Sigmoid colon (tissue), 7 donors: ENCODE measurements at places on chromosomes 12 and 14. TPM values are rescaled to one million over a fixed set of nuclear protein-coding genes. Genes with fewer than 3 reads are reported as not detected.

CREBL2 gene
- 47.4 TPM for total RNA-seq

IAPP gene
- not detected for total RNA-seq

ACOT4 gene
- 0.36 TPM for total RNA-seq

PPM1H gene
- 4.3 TPM for total RNA-seq

ANKRD33 gene
- total RNA-seq, result not detected

AGAP2 gene
- 0.82 TPM for total RNA-seq

PGAM5 gene
- 23.5 TPM for total RNA-seq

NFATC4 gene
- 120 TPM for total RNA-seq

CMTM5 gene
- total RNA-seq, result 3.1 TPM

SYT1 gene
- 11.8 TPM for total RNA-seq

KLHL33 gene
- 0.33 TPM for total RNA-seq

DNAJC22 gene
- under 0.01 TPM for total RNA-seq

DNA sequence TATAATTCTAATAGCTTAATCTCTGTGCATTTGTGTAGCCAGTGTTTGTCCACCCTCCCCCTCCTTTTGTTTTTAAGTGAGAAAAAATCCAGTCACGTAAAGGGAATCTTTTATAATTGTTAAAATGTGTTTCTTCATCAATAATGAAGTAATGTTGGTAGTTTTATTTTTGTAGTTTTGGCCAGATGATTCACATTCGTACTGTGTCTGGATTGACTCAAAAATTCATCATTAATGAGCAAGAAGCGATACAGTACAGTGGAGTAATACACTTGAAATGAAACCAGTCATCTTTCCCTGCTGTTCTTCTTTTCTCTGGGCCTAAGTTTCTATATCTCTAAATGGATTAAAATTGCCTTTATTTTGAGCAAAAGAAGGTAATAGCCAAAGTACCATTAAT, 86.5 kb downstream of the SRGAP1 start:
- DNase-seq, result no peak

DNA sequence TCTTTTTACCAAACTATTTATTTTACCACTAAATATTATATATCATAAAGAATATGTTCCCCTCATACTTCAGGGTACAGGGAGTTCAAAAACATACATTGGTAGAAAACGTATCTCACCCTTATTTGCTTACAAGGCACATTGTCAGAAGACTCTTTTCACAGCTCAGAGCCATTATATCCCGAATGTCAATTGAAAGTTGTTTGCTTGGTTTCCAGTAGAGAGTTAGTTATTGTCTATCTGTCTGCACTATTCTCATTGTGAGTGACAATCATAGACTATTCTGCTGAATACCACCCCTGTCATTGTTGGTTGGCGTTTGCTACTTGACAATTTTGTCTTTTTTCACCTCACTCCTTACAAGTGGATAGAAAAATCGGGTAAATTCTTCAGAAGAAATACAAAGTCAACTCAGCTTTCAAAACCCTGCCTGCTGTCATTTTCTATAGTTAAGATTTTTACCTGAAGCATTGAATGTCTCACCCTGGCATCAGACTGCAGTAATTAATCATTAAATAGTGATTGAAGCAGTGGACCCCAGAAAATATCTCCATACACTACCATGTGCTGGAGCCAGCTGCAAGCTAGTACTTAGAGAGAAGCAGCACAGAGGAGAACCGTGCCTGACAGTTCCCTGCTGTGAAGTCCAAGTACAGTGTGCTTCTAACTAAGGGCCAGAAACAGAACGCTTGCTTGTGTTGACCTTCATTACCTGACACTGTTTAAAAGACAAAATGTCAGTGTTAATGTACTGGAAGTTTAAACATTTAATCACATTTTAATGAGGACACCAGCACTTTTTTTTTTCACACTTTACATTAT, 510.6 kb downstream of the RERGL start:
- no peak for DNase-seq

- DNase-seq, result no peak
Observed at GRCh38 chr12:52975820-52976573, 27.1 kb downstream of the KRT18 start.

GRCh38 chr12:78756936-78757335, 107.6 kb upstream of the SYT1 start:
- no peak for DNase-seq

DNA sequence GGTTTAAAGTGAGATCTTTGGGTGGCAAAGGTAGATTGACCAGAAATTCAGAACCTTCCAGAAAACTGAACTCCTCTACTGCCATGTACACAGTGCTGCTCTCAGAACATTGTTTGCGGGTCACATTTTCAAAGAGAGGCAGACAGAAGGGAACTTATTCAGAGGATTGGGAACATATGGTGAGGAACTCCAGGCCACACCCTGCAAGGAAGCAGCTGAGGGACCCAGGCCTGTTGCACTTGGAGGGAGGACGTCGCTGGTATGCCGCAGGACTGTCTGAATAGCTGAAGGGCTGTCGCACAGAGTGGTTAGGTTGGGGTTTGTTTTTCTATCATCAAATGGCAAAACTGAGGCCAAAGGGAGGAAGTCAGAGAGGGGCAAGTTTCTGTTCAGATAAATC, 441.1 kb downstream of the DPF3 start:
- no peak for DNase-seq

- peak; percentile 81 for DNase-seq
Observed at GRCh38 chr12:121423682-121424623, 24.0 kb downstream of the RNF34 start.

DNA sequence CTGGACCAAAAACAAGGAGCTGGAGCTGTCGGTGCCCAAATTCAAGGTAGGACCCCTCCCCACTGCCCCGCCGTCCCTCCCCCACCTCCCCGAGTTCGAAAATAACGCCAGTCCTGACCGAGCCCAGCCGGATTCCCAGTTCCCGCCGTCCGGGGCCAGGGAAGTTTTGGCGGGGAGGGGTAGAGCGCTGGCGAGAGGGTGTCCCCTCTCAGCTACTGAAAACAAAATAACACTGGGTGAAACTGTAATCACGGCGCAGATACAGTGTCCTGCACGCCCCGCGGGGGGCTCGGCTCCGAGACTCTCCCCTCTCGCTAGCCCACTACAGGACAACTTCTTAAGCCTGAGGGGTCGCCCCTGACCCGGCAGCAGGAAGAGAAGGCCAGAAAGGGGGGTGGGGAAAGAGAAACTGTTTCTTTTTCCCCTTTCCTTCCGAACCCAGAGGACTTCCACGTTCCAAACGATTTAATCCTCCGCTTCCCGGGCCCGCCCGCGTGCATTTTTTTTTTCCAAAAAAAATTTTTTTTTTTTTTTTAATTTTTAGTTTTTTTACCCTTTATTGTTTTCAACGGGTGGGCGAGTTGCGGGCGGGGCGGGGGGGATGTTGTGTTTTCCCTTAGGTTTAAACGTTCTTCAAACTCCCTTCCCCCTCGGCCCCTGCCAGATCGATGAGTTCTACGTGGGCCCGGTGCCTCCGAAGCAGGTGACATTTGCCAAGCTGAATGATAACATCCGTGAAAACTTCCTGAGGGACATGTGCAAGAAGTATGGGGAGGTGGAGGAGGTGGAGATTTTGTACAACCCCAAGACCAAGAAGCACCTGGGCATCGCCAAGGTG, 1.6 kb downstream of the SETD1B start:
- no peak for DNase-seq

DNA sequence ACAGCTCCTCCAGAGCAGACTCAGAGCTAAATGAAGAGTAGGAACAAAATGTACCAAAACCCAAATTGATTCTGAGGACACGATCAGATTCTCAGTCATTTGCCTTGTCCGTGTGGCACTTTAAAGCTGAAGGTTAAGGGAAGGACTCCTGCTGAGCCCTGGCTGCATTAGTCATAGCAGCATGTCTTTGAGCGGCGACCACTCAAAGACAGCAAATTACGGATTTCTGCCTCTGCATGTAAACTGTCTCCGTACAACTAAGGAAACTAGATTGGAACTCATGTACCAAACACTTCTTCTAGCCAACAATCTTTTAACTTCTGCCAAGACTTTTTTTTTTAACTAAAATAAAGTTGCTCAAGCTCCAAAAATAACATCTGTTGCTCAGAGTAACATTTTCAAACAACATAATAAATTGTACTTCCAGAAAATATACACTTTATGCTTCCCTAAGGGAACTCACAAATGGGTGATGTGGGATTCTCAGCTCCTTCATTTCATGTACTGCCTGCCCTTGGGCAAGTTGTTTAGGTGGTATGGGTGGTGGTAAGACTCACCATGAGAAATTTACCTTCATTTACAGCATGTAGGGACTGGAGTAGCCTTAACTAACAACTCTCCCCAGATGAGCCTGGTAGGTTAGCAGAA, 56.1 kb downstream of the RERG start:
- DNase-seq, result peak; percentile 78

DNA sequence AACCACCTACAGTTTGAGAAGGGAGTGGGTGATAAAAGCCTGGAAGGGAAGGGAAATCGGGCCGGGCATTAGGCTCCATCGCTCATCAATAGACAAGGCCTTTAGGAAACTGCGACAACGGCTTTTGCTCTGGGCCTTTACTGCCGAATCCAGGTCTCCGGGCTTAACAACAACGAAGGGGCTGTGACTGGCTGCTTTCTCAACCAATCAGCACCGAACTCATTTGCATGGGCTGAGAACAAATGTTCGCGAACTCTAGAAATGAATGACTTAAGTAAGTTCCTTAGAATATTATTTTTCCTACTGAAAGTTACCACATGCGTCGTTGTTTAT, 261 bp upstream of the RNU7-1 start:
- peak; percentile 96 for DNase-seq

DNA sequence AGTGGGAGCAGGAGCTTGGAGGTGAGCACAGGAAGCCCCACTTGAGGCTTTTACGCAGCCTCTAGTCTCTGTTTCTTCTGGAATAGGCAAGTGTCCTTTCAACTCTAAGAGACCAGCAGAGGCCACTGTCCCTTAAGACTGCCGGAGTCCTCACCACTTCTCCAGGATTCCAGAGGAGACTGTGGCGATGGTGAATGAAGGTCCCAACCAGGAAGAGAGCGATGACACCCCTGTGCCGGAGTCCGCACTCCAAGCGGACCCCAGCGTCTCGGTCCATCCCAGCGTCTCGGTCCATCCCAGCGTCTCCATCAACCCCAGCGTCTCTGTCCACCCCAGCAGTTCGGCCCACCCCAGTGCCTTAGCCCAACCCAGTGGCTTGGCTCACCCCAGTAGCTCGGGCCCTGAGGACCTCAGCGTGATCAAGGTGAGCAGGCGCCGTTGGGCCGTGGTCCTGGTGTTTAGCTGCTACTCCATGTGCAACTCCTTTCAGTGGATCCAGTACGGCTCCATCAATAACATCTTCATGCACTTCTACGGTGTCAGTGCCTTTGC, 442 bp downstream of the FLVCR2 start:
- peak; percentile 68 for DNase-seq

DNA sequence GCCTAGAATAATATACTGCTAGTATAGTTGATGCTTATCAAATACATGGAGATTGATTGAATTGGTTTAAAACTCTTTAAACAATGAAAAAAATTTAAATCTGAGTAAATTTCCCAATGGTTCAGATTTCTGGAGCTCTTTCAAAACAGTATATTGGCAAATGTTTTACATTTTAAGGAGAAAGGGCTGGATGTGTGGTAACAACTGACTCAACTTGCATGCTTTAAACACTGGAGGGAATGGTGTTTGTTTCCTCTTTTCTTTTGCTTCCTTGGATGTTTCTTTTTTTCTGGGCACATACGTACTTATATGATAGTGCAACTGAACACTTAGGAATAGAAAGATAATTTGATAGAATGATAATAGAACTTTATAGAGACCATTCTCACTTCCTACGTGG, 73.8 kb upstream of the RFX4 start:
- DNase-seq, result no peak

GRCh38 chr14:93010522-93011140, 87.7 kb downstream of the CHGA start:
- DNase-seq, result no peak

GRCh38 chr12:49922349-49923034, 18.8 kb upstream of the FAIM2 start:
- DNase-seq, result no peak

DNA sequence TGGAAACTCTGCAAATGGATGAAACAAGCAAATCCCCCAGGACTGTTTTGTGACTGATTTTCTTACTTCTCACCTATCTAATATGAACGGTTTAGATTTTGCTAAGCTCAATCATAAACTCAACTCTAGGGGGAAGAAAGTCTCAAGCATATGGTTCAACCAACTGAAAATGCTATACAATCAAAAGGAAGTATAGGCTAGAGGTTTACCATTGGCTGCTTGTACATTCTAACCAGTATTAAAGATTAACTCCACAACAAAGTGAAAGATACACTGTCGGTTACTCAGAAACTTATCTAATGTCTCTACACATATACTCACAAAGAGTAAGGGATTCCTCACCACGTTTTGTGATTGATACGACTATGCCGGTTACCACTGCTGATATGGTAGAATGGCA, 281.8 kb upstream of the SOX5 start:
- no peak for DNase-seq

- DNase-seq, result no peak
Observed at GRCh38 chr12:25438638-25439037, 114.4 kb downstream of the LMNTD1 start.

- DNase-seq, result no peak
Observed at GRCh38 chr12:105433804-105434203, 103.3 kb downstream of the C12orf75 start.

- no peak for DNase-seq
Observed at GRCh38 chr14:61891170-61891569, 128.9 kb downstream of the SNAPC1 start.

- no peak for DNase-seq
Observed at GRCh38 chr12:8622646-8623045, 10.0 kb upstream of the AICDA start.

- no peak for DNase-seq
Observed at GRCh38 chr14:67586369-67586768, 13.7 kb downstream of the PIGH start.

GRCh38 chr14:88902850-88903249, 78.4 kb downstream of the TTC8 start:
- no peak for DNase-seq

DNA sequence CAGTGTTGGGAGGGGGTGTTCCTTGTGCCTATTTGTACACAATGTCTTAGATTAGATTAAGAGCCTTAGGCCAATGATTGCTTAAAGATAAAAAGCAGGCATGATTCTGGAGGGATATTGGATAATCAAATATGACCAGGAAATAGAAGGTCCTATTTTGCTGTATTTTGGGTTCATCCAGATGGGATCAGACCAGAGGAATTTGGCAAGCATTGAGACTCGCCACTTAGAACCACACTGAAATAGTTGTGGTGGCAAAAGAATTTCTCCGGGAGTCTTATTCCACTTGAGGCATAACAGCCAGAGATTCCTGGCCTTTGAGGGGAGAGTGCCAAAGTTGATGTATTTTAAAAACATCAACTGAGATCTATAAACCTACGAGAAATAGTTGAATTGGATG, 327.2 kb downstream of the RAD51B start:
- DNase-seq, result no peak

DNA sequence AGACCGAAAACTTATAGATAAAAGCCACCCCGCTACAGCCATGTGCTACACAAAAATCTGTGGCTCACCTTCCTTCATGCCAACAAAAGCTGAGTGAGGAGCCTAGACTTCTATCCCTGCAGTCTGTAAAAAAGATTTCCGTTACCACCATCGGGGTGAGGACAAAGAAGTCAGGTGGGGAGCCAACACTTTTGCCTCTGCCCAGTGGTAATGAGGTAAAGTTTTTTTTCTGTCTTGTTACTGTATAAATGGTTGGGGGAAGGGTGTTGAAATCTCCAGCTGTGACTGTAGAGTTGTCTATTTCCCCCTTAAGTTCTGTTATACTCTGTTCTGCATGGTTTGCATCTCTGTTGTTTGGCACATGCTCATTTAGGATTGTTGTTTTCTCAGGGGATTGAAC, 707.8 kb downstream of the FLRT2 start:
- DNase-seq, result no peak

GRCh38 chr14:94805680-94806288, 35.9 kb upstream of the GSC start:
- peak; percentile 74 for DNase-seq

GRCh38 chr12:131893605-131894312, 663 bp upstream of the ULK1 start:
- no peak for DNase-seq
